Activated T-cell treated with anti-CD3 and anti-CD28 coated beads, Interleukin-2, amount 50 U/mL, for 72 hours (primary cell): ENCODE measurements at places on chromosomes 5 and 9.

- no peak for DNase-seq
Observed at GRCh38 chr9:124897570-124898460, 35.9 kb downstream of the ARPC5L start.

GRCh38 chr9:12759761-12760160 lies 15.1 kb upstream of the LURAP1L start:
- DNase-seq: no peak

GRCh38 chr9:87547671-87548081 lies 50.0 kb downstream of the DAPK1 start:
- DNase-seq: no peak

- DNase-seq: no peak
Observed at GRCh38 chr5:151917904-151918303, 6.7 kb downstream of the GLRA1 start.

GRCh38 chr9:37486616-37487548 lies 1.1 kb downstream of the POLR1E start:
- DNase-seq: no peak

DNA sequence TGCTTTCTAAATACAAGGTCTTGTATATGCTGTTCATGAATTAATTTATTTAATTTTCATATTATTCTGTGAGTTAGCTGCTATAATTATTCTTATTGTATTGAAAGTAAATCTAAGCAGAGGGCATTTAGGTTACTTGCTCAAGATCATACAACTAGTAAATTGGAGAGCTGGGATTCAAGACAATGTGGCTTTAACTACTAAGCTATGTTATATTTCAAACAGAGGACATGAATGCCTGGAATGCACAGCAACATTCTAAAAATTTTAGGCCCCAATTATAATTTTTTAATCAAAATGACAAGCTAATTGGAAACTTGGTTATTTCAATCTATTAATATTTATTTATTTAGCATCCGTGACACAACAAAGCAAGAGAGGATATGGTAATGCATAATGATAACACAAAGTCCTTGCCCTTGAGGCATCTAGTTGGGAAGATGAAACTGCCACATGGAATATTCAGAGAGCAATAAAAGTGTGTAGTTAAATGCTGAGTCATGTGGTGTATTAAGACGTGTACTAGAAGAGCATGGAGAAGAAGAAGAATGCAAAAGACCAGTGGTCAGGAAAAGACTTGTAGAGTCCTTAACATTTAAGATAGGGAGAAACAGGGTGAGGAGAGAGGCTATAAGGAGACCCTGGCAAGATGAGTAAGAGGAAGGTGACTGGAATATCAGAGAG lies 24.4 kb downstream of the CTXN3 start:
- no peak for DNase-seq
